ENCODE measurements at places on chromosomes 13 and 19.

GRCh38 chr19:50695251-50696093 is 24.1 kb downstream of the SHANK1 start:
- no peak for DNase-seq

DNA sequence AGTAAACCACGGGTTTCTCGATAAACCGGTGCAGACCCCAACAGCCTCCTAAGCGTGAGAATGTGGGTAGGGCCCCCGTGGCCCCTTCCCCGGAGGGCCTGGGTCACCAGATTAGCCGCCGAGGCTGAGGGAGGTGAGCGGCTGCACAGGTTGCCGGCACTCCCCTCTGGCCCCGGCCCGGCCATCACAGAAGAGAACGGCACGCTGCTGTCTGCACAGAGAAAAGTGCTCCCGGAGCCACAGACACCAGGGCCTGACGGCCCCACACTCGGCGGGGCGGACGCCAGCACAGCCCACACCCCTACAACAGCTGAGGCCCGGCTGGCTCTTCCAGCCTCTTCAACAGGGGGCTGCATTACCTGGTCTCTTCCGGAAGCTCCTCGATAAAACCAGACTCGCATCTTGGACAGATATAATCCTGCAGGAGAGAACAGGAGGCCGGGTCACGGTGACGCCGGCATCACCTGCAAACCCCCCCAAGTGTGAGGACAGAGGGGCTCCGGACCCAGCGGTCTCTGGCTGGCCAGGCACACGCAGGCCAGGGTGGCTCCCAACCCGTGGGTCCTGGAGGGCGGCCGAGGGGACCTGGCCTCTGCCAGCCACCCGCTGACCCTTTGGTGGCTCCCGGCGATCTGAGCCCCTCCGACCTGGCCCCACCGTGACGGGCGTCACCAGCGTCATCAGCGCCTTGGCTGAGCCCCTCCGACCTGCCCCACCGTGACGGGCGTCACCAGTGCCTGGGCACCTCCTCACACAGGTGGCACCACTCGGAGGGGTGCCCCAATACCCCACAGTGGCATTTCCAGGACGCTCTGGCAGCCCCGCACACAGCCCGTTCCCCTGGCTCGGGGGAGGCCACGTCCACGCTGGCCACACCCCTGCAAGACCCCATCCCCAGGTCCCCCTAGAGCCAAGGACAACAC is 10.3 kb downstream of the RNF126 start:
- no peak for DNase-seq

DNA sequence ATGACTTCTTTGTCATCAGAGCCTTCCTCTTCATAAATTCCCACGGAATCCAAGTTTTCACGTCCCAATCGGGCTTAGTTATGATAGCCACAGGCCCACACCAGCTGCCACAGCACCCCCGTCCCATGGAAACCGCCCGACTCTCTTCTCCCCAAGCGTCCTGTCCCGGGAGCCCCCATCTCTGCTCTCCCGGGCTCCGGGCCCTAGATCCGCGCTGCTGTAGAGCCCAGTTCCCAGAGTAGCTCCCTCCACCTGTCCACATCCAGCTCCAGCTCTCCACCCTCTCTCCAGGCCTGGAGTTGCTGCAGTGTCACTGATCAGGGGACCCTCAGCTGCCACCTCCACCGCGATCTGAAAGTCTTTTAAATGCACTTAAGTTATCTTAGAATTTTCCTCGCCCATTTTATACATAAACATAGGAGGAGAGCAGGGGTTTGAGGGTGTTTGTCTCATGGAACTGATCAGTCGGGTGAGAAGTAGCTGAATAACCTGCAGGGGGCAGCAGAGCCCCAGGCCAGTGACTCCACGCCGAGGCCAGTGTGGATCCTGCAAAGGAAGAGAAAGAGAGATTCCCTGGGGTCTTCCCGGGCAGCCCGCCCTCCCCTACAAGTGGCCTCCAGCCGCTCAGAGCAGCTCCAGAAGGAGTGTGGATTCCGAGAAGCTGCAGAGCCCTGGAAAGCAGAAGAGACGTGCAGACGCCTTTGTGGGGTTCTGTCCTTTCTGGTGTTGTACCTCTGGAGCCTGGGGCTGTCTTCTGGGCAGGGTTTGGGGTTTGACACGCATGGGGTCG is 1.1 kb upstream of the ZNF763 start:
- DNase-seq, result peak; percentile 79

DNA sequence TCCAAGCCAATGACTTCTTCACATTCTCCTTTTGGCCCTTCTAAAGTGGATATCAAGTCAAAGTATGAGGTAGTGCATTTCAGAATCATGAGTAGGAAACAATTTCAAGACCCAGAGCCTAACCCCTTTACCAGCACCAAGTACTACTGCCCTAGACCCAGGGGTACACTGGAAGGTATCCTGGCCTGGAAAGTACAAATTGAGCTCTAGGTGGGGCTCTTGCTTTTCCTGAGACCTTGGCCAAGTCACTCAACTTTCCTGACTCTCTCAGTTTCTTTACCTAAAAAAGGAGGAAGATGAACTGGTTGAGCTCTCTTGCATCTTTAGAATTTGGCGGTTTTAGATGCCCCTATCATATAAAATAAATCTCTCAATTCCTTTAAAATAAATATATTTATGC is 204.7 kb downstream of the FGF14 start:
- peak; percentile 53 for DNase-seq

- no peak for DNase-seq
These were observed 1211.1 kb upstream of the PCDH20 start for GRCh38 chr13:62626771-62627170.

- no peak for DNase-seq
These were observed 60.5 kb downstream of the PCCA start for GRCh38 chr13:100149389-100149788.

- peak; percentile 34 for DNase-seq
These were observed 110.1 kb downstream of the FGF14 start for GRCh38 chr13:102291587-102292218.

DNA sequence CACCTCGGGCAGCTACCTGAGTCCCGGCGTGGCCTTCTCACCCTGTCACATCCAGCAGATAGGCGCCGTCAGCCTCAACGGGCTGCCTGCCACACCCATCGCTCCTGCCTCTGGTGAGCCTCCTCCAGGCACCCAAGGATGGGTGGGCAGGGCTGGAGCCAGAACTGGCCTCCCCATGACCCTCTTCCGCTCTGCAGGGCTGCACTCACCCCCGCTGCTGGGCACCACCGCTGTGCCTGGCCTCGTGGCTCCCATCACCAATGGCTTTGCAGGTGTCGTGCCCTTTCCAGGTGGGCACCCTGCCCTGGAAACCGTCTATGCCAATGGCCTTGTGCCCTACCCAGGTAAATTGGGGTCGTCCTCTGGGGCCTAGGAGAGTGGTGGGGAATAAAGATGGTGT is 57.7 kb downstream of the CELF5 start:
- DNase-seq, result no peak
